ENCODE measurements at places on chromosomes 1 and 21.

- DNase-seq = no peak
Measured at GRCh38 chr1:97385536-97386277, 535.1 kb downstream of the DPYD start.

- DNase-seq = no peak
Measured at GRCh38 chr1:226787071-226787470, 48.0 kb upstream of the ITPKB start.

GRCh38 chr21:16945580-16945979 is 567.3 kb upstream of the CXADR start:
- DNase-seq = no peak

DNA sequence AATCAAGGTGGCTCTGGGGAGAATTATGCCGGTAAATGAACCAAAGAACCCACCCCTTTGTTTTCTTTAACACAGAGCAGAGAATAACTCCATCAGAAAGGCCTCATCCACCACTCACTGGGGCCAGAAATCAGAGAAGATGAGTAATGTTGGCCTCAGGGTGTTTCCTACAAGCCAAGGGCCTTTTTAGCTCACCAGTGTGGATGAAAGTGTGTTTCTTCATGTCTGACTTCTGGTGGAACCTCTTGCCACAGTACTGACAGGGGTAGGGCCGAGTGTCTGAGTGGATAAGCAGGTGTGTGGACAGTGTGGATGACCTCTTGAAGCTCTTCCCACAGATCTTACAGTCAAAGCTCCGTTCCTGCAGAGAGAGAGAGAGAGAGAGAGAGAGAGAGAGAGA is 8.3 kb downstream of the GFI1 start:
- no peak for DNase-seq

- DNase-seq = no peak
Measured at GRCh38 chr1:110062612-110063011, 7.9 kb downstream of the ALX3 start.

- DNase-seq = no peak
Measured at GRCh38 chr1:30798389-30799232, 41.0 kb upstream of the LAPTM5 start.

- no peak for DNase-seq
Measured at GRCh38 chr1:244712669-244713068, 59.7 kb downstream of the DESI2 start.

GRCh38 chr1:235145639-235146038 is 15.4 kb downstream of the RBM34 start:
- no peak for DNase-seq

DNA sequence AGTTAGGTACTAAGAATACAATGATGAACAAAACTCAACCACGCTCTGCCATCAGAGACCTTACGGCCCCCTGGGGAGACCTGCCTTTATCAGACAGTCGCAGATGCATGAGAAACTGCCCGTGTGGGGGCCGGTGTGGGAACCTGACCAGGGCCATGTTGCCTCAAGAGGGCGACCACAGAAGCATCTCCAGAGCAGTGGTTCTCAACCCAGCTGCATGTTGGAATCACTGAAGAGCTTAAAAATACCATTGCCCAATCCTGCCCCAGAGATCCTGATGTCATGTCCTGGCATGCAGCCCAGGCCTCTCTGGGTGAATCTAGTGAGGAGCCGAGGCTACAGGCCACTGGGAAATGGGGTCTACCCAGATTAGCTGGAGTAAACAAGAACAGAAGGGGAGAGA is 108.7 kb downstream of the PRDM2 start:
- DNase-seq = no peak

- no peak for DNase-seq
Measured at GRCh38 chr1:181496759-181497158, 13.4 kb downstream of the CACNA1E start.

- no peak for DNase-seq
Measured at GRCh38 chr1:171166361-171166760, 18.7 kb upstream of the FMO2 start.

DNA sequence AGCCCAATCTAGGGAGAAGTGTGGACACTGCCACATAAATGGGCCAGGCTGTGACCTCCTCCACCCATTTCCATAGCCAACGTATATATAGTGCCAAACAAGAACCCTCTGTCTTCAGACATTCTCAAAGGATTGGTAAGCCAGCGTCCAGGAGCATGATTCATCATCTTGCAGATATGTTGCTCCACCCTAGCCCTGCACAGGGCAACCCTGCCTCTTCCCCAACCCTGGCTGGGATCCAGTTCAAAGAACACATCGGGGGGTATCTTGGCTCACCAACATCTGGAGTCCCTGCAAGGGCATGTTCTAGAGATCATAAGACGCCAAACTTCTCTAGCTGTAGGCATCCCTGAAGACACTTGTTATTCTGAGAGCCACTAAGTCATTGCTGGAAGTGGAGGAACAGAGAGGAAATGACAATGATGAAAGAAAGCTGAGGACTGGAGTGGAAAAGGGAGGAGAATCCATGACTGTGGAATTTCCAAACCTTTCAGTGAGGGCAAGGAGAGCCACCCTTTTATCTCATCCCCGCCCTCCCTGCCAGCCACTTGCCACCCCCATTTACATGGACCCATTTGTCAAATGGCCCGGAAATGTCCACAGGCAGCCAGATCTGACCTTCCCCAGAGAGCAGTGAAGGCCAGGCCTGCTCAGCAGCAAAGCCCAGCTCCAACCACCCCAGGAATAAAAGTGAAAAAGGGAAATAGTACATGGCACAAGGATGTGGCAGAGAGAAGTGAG is 144.1 kb upstream of the CTTNBP2NL start:
- no peak for DNase-seq

- DNase-seq = no peak
Measured at GRCh38 chr1:42551180-42551579, 88.1 kb downstream of the CCDC30 start.

GRCh38 chr1:207997486-207998268 is 86.8 kb upstream of the CD34 start:
- DNase-seq = peak; percentile 71

- DNase-seq = no peak
Measured at GRCh38 chr1:19758227-19758830, 41.4 kb downstream of the TMCO4 start.

DNA sequence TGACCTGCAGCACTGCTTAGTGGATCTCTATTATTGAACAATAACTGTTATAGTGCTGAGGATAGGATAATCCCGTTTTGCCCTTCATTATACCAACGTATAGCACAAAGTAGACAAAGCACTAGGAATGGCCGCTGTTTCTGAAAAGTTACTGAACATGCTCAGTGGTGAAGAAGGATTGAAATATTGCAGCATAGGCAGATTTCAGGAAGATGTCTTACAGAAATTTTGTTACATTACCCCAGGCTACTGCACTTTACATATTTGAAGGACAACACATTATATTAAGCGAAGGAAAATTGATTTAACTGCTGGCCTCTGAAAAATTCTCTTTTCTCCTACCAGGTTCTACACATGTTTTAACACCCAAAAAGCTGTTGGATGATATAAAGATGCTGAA is 48.5 kb downstream of the AKNAD1 start:
- no peak for DNase-seq

DNA sequence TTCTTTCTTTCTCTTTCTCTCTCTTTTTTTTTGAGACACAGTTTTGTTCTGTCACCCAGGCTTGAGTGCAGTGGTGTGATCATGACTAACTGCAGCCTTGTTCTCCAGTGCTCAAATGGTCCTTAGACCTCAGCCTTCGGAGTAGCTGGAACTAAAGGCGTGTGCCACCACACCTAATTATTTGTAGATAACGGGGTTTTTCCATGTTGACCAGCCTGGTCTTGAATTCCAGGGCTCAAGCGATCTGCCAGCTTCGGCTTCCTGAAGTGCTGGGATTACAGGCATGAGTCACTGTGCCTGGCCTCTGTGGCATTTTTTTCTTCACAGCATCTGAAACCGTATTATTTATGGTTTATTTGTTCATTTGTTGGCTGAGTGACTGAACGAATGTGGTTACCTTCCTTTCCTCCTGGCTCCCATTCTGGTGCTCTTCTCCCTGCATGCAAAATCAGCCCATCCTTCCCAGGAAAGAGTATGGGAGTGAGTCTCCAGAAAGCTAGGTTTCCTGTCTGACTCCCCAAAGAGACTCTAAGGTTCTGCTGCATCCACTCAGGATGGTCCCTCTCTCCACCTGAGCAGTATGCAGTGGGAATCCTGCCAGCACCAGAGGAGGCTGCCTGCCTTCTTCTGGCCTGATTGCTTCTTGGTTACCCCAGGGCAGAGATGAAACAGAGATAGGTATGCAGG is 155.0 kb upstream of the BEND5 start:
- DNase-seq = no peak

GRCh38 chr1:118487932-118488331 is 302.9 kb upstream of the SPAG17 start:
- no peak for DNase-seq

- DNase-seq = no peak
Measured at GRCh38 chr1:63342402-63342801, 20.0 kb downstream of the FOXD3 start.

- no peak for DNase-seq
Measured at GRCh38 chr1:172451002-172451443, 7.2 kb upstream of the PIGC start.

- DNase-seq = no peak
Measured at GRCh38 chr1:193438771-193439170, 252.4 kb upstream of the B3GALT2 start.

DNA sequence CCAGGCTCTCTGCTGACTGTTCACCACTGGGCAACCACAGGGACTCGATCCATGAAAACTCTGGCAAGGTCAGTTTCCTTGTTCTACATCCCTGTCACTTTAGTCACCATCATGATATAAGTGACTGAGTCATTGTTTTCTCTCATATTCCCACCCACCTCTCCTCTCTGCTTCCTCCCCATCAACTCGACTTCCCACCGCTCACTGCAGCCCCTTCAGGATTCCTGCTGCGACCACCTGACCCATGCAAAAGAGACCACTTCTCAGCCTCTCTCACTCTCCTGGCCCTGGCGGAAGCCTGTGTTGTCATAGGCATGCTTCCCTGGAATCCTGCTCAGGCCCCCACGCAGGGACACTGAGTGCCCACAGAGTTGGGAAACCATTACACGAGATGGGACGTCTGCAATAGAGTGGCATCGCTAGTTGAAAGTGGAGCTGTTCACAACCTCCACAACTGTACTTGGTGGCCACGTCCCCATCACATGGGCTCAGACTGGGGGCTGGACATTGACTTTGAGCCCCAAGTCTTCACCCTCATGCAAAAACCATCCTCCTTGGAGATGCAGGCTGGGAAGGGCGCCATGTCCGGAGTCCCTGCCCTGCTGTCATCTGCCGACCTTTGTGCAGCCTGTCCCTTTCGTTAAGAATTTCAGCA is 1.8 kb upstream of the TFF2 start:
- DNase-seq = no peak

DNA sequence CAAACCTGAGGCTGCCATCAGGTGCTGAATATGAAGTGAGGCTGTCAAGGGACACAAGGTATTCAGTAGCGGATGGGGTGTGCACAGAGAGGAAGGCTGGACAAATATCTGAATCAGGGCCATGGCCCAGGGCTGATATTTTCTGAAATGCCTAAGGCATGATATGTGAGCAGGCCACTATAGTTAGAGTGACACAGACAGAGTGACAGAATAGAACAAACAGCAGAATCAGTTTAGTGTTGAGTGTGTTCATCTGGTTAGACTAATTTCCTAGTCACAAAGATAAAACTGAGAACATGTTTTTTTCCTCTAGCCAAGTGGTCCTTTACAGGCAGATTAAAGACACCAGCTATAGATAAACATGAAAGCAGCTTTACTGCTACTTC is 3.9 kb downstream of the OVAAL start:
- no peak for DNase-seq

DNA sequence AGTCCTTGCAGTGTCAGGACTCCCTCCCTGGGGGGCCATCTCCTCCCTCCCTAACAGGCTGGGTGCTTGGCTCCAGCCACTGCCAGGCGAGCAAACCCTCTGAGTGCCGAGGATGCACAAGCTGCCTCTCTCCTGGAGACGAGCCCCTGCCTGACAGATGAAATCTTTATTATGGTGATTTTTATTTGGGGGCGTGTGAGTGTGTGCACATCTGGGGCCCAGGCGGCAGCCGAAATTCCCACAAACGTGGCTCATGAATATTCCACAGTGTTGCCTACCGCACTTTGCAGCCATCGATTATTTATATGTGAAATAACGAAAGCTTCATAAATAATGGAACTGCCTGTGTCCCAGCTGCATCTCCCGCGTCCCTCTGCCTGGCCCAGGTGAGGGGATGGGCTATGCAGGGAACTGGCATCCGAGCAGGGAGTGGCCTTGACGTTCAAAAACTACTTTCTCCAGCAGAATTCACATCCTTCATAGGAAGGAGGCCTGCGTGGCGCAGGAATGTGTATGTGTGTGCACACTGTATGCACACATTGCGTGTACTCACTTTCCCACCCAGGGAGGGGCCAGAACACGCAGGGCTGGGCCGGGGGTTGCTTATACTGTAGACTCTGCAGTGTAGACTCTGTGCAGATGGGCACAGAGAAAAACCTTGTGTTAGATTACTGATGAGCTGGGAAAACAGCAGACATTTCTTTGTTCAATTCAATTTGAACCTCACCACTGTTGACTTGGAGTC is 73.1 kb downstream of the UBIAD1 start:
- no peak for DNase-seq

DNA sequence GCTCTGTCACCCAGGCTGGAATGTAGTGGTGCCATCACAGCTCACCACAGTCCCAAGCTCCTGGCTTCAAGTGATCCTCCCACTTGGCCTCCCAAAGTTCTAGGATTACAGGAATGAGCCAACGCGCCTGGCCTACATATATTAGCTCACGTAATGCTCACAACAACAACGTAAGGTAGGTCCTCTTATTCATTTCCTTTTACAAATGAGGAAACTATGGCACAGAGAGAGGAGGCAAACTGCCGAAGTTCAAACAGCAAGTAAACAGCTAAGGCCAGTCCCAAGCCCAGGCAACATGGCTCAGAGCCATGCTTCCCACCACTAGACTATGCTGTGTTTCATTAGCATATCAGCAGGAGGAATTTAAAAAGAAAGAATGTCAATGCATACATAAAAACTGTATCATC is 284.4 kb downstream of the VAV3 start:
- no peak for DNase-seq

GRCh38 chr1:200038981-200039848 is 11.7 kb downstream of the NR5A2 start:
- DNase-seq = no peak

DNA sequence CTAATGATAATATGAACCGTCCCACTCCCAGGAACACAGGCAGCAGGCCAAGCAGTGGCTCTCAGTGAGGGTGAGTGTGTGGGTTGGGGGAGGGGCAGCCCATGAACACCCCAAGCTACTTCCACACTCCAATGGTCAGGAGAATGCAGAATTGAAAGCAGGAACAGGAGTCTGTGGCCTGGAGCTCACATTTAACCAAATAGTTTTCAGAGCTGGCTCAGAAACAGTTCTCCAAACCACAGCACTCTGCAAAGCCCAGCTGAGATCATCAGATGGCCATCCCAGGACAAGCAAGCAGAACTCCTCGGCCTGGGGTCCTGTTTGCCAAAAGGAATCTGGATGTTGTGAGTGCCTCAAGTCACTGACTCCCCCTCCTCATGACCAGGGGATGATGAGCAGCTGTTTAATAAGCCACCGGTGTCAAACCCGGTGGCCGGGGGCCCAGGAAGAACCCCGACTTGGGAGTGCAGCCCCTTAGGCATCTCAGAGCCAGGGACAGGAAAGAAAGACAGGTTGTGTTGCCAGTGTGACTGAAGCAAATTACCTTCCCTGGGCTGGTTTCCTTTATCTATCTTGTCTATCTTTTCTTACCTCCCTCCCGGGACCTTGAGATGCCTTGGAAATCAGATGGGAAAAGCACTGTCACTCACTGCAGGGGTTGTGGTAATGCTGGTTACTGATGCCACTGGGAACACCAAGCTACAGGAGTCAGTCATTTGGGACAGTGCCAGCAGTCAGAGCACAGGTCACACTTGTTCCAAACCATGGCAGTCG is 20.4 kb downstream of the DEGS1 start:
- no peak for DNase-seq

GRCh38 chr1:109133815-109134214 is 19.9 kb downstream of the ELAPOR1 start:
- DNase-seq = no peak
